ENCODE measurements at places on chromosomes 6 and 20.

DNA sequence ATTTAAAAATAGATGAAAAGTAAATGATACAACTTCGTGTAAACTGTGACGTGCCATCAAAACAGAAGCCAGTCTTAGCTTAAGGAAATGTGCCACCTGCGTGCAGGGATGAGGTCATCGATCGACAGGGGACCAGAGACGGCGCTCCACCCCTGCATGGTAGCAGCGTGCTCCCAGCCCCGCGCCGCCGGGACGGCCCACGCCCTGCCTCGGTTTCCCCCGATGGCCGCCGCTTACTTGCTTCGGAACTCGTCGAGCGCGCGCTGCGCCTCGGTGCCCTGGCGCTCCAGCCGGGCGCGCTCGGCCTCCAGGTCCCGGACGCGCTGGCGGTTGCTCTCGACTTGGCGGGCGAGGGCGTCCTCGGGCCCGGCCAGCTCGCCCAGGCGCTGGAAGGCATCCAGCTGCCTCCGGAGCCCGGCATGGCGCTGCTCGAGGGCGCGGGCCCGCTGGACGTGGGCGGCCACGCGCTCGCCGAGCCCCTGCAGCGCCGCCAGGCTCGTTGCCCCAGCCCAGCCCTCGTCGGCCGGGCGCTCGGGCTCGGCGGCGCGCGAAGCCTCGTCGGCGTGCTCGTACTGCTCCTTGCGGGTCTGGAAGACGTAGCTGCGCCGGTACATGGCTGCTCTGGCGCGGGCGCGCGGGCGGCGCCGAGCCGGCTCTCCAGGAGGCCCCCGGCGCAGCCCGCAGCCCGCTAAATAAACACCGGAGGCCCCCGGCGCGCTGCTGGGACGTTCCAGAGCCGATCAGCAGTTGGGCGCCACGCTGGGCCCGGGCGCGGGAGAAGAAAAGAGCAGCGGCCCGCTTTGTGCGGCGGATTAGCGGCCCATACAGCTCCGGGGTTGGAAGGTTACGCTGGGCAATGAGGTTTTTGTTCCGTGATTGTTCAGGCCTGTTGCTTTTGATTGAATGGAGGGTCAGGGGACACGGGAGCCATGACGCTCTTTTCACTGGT lies at the start of gene BFSP1:
Gene BFSP1, minus strand, starts transcription at position 664 of the 949 bp plus-strand sequence. Its CDS starts 50 bp downstream, at position 614.
- peak; percentile 49 for DNase-seq

DNA sequence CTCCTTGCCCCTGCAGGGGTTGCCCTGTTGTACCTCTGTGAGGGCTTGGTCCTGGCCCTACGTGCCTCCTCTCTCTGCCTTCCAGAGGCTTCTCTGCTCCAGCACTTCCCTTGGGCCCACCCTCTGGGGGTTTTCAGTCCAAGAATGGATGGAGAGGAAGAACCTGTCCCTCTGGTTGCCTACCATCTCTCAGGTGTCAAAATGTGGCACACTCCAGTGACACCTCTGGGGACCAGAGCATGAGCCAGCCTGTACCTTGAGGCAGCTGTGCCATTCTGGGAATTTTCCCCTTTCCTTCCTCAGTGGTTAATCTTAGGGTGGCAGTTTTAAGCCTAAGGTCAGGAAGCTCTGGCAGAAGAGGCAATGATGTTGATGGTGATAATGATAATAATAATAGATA lies 115.2 kb upstream of the ARMC2 start:
- no peak for DNase-seq

GRCh38 chr6:89371849-89372505 lies 19.5 kb upstream of the UBE2J1 start:
- DNase-seq = peak; percentile 42

DNA sequence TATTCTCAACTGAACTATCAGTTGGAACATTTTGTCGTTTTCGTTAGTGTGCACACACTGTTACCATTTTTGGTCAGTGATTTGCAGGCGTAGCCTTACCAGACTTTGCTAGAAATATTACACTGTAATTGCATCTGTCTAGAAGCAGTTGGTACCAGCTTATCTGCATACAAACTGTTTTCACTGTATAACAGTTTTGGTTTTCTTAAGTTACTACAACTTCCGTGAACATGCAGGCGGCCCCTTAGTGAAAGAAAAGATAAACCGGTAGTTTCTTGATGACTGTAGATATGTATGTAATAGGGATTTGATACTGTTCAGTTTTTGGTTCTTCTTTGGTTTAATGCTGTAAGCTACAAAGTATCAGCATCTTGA lies 1.3 kb downstream of the DSTN start:
- no peak for DNase-seq

DNA sequence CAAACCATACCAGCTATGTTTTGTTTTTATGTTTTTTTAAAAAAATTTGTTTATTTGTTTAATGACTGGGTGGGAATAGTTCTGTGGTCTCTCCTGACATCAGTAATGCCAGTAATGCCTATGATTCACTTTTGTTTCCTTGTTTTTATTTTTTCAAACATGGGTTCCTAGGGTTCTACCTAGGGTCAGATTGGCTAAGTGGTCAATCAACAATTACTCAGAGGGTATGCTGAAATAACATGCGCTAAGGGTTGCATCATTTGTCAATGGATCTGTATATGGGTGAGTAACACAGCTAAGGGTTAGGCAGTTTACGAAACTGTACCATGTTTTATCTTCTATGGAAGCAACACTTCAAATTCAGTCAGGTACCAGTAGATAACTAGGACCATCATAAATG lies 583.8 kb upstream of the GJE1 start:
- DNase-seq = no peak

DNA sequence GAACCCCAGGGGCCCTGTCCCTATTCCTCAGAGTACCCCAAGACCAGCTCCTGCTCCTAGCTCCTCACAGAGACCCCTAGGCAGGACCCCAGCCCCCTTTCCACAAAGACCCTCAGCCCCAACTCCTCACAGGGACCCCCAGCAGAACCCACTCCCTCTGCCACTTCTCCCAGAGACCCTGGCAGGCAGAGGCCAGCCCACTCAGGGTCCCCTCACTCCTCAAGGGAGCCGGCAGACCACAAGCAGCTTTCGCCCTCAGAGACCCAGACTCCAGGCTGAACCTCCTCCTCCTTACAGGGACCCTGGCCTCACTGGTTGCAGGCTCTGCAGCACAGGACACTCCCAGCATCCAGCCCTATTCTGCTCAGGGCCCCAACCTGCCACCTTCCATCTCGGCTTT lies 575 bp downstream of the SLC44A4 start:
- no peak for DNase-seq

DNA sequence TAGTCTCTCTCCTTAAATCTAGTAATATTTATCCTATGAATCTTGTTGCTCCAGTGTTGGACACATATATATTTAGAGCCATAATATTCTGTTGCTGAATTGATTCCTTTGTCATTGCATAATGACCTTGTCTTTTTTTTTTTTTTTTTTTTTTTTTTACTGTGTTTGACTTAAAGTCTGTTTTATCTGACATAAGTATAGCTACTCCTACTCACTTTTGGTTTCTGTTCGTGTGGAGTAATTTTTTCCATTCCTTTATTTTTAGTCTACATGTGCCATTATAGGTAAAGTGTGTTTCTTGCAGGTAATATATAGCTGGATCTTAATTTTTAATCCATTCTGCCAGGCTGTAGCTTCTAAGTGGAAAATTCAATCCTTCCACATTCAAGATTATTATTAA lies 166.5 kb downstream of the GMDS start:
- no peak for DNase-seq

GRCh38 chr20:33443512-33444239 lies at the start of gene SNTA1:
TSS of gene SNTA1 (minus strand) at chr20:33443763. CDS start at chr20:33443620, 143 bp downstream.
- peak; percentile 89 for DNase-seq

- DNase-seq = no peak
Observed at GRCh38 chr20:56779452-56780143, 150.5 kb downstream of the TFAP2C start.

DNA sequence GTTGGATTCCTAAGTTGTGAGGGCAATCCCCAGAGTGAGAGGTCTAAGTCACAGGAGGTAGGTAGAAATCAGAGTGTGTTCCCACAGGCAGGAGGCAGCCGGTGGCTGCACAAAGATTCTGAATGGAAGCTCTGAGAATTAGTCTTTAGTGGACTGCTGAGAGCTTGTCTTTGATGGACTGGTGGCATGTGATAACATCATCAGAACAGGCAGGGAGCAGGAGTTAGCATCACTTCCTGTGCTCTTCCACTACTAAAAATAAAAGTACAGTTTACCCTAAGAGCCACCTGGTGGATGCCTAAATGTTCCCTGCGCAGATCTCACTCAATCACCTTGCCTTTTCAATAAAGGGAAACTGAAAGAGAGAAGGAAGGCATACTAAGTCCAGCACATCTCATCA lies 294.6 kb upstream of the POU3F2 start:
- no peak for DNase-seq

DNA sequence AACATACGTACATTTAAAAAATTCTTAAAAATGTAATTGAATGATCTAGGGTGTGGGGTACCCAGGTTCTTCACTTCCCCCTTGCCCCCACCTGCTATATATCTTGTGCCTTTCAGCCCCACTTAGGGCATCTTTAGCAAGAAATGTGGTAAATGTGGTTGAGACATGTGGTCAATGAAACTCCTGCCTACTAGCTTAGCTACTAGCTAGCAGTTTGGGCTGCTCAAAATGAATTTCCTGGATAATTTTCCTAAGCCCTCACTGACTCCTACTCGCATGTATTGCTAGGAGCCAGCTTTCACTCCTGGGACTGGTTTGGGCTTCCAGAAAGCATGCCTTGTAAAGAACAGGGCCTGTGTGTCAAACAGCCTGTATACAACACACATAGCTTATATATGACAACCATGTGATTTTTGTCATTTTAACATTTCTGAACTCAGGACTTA lies 257.3 kb downstream of the ATXN1 start:
- no peak for DNase-seq

DNA sequence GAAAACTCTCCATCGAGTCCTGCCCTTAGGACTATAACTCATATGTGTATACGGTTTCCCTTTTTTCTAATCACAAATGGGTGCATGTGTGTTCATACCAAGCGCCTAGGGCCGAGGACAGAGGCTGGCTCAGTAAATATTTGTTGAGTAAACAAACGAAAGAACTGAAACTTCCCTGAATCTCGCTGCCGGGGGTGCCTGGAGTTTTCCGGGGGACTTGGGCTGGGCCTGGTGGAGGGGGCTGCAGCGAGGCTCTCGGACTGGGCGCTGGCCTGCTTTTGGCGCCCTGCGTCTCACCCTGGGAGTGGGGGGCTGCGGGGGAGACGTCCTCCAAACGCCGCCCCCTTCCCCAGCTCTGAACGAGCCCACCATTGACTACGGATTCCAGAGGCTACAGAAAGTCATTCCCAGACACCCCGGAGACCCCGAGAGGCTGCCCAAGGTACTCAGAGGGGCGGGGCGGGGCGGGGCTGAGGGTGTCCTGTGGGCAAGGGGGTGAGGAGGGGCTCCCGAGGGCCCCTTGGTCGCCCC lies 49.0 kb downstream of the CPXM1 start:
- DNase-seq = peak; percentile 78

GRCh38 chr6:143150281-143150680 lies 89.6 kb downstream of the AIG1 start:
- no peak for DNase-seq

GRCh38 chr20:21511850-21512633 lies 1.8 kb downstream of the NKX2-2 start:
- no peak for DNase-seq

GRCh38 chr20:7722564-7722963 lies 217.7 kb downstream of the HAO1 start:
- no peak for DNase-seq

GRCh38 chr6:137362878-137363804 lies 131.1 kb downstream of the OLIG3 start:
- DNase-seq = no peak

DNA sequence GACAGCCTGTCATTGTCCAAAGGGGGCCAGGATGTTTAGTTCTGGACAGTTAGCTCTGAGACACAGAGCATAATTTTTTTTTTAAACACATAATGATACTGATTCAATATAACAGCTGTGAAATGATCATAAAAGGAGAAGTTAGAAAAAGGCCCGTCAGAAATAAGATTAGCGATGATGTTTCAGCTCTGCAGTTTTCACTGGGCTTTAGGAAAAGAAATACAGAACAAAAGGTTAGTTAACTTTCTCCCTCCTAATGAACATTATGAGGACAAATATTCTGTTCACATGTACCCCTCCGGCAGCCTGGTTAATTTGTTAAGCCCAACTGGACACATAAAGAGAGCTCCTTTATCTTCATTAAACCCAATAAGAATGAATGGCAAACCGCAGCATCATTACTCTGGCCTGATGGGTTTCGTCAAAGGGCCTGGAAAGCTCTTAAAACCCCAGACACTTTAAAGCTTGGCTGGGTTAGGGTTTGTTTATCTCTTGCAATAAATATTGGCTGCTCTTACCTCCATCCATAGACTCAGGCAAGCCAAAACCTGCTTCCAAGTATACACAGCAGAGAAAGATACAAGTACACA lies 394.6 kb downstream of the KIF16B start:
- DNase-seq = no peak

GRCh38 chr6:90118581-90118980 lies 178.1 kb downstream of the BACH2 start:
- no peak for DNase-seq

DNA sequence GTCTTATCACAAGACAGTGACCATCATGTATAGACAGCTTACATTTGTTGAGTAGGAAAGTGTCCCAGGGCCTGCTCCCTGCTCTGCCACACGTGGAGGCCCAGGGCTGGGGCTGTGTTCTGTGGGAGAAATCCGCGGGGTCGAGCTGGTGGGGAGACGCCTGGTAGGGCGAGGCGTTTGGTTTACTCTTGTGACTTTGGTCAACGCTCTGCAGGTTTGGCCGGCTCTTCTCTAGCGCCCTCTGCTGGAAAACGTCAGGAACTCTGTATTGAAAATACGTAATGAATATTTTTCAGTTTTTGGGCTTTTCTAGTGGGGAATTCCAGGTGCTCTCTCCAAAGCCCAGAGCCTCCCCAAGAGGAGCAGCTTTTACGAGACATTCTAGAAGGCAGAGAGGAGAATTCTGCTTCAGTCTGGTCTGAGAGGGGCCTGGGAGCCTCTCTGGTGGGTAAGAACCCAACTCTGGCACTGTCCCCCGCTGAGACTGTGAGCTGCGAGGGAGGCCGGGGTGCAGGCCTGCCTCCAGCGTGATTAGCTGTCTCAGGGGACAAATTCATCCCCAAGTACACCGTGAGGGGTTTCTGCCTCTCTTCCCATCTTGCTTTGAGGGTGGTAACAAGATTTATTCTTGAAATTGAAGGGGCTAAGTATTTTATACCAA lies 112.6 kb upstream of the RALGAPA2 start:
- peak; percentile 82 for DNase-seq

DNA sequence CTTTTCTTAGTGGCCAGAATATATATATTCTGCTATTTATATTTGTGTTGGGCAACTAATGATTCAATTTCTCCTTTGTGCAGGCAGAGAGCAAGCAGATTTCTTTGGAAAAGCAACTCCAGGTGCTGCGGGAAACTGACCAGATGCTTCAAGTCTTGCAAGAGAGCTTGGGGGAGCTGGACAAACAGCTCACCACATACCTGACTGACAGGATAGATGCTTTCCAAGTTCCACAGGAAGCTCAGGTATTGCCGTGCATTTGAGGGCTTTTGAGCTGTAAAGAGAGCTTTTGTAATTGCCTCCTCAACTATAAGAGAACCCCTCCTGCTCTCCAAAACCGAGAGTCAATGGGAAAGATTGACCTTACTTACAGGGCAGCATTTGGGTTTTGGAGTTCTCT lies 203.5 kb downstream of the UTRN start:
- no peak for DNase-seq
